ENCODE measurements at places on chromosomes 1 and 21.

GRCh38 chr1:228935855-228936727, 200.8 kb downstream of the RHOU start:
- DNase-seq: no peak

- DNase-seq: peak; percentile 26
Measured at GRCh38 chr1:41006942-41007865, 14.3 kb downstream of the SLFNL1 start.

- DNase-seq: no peak
Measured at GRCh38 chr1:149945206-149945605, 8.5 kb upstream of the MTMR11 start.

DNA sequence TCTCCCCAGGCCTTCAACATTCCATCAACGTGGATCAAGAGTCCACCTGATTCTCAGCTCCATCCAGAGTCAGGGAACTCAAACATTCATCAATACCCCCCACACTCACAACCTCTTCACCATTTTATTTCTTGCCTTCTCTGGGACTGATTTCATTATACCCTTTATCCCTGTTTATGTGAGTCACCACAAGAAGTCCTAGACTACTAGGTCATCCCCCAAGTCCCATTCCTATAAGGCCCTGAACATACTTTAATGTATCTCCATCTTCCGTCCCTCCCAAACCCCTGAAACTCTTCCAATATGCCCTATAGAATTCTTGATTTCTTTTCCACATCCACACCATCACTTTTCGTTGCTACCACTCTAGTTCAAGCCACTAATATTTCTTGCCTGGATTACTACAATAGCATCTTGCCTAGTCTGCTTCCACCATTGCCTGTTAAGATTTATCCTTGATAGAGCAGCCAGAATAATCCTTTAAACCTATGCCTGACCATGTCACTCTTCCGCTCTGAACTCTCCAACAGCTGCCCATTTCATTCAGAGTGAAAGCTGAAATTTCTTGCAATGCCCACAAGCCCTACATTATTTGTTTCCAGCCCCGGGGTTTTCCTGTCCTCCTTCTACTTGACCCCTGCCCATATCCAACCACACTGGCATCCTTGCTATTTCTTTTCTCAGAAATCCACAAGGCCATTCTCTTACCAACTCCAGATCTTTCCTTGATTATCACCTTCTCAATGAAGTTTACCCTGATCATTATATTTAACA, 9.4 kb upstream of the SAMD13 start:
- DNase-seq: no peak

- no peak for DNase-seq
Measured at GRCh38 chr1:221069178-221069903, 190.1 kb downstream of the HLX start.

All from AG10803 (cell line).